ENCODE measurements at places on chromosomes 5 and 9. TPM values are rescaled to one million over a fixed set of nuclear protein-coding genes. Genes with fewer than 3 reads are reported as not detected.

ZNF658 gene
- polyA plus RNA-seq = 6.7 TPM

INSL4 gene
- polyA plus RNA-seq = not detected

DMRTA1 gene
- 0.08 TPM for polyA plus RNA-seq

DNA sequence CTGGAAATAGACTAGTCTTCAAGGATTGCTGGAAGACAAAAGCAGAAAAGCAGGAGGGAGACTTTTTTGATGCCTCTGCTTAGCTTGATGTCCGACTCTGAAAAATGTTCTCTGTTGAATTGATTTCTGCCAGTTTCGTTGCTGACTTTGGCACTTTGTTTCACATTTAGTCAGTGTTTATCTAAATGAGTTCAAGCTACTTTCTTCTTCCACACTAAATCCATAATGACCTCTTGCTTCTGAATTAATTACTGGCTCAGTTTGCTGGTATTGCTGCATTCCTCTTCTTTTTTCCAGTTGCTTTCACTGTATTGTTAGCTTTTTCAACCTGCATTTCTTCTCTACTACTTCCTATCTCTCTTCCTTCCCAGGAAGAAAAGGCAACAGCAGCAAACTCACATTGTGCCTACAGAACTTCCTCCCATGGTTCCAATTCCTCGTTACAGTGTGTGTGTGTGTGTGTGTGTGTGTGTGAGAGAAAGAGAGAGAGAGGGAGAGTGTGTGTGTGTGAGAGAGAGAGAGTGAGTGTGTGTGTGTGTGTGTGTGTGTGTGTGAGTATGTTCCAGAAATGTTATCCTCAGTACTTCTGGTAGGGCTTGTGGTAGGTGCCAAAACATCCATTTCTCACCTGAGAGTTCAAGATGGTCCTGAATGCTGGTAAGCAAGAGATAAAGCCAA lies 234.8 kb downstream of the CSNK1G3 start:
- no peak for DNase-seq

DNA sequence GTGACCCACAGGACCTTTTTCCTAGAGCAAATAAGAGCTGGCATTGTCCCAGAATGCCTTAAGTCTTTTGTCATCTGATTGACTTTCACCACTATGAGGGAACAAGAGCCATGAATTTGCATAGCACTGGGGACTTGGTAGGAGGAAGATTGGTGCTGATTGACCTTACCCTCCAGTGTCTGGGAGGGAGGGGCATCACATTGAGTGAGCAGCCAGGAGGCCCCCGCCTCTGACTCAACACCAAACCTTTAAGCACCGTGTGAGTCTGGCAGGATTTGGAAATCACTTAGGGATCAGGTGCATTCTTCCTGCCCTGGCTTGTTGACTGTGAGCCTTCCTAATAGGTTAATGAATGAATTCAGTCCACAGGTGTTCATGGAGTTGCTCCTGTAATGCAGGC lies 40.7 kb downstream of the WNK2 start:
- no peak for DNase-seq

Measured in forelimb muscle (tissue), 1 donor.